Choroid plexus epithelial cell (primary cell): ENCODE measurements at places on chromosomes 7 and 10.

- DNase-seq, result peak; percentile 51
Measured at GRCh38 chr10:4141471-4141870, 356.5 kb upstream of the KLF6 start.

- peak; percentile 36 for DNase-seq
Measured at GRCh38 chr10:122186816-122187810, 84.0 kb upstream of the BTBD16 start.

DNA sequence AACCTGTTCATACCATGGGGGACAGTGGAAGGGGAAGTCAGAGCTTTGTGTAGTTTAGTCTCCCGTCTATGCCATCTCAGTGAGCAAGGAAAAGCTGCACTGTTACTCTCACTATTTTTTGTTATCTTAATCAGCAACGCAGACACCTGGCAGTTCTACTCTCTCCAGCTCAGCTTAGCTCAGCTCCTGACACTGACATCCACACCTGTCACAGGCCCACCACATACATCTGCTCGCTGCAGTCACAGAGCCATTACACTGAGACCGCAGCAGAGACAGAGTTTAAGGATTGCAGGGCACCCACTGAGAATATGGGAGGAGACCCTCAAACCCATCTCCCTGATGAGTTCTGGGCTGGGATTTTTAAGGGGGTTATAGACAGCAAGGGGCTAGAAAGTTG, 257.3 kb upstream of the AKR1E2 start:
- no peak for DNase-seq

DNA sequence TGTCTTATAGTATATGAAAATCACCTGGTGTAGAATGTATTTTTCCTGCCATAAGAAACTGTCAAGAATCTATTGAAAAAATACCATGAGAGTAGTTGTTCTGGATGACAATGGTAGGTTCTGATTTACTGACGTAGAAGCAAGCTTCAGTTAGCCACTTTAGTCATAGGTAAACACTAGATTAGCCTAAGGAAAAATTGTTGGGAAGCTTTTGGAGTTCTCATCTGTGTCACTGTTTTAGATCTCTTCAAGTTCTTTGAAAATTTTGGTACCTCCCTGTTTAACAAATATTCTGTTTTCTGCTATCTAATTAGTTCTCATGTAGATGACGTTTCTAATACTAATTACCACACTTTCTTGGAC, 131.8 kb downstream of the ADK start:
- DNase-seq, result no peak

DNA sequence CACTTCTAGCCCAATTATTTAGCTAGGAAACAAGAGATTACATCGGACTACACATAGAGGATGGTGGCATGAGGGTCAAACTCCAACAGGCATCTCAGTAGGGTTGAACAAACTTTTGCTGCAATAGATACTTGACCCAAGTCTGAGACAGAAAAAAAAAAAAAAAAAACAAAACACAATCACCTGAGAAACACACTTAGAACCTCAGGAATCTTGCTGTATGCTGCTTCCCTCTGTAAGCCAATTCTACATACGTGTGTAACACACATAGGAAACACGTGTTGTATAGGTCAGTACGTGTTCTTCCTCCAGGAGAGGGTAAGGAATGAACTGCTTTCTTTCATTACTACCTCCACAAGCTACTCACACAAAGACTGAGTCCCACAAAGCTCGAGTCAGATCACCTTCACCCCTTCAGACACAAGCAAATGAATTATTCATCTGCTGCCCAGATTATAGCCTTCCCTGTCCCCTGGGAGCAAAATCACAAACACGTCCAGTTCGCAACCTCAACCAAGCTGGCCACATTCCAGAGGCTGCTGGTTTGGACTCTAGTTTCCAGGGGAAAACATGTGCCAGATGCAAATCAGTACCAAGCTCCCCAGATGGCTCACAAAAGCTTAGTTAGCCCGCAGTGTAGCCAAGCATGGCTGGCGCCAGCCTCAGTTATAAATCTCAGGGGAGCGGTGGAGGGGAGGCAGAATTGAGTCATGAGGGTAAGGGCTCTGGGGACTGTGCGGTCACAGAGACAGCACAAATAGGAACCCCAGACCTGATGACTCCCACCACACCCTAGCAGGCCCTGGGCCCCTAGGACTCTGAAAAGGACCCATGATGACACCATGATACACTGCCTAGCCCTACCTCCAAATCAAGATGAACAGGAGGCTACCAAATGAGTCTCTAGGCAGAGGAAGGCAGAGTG, 15.1 kb downstream of the PSAP start:
- DNase-seq, result peak; percentile 86

GRCh38 chr10:29948881-29949355, 110.5 kb downstream of the JCAD start:
- peak; percentile 55 for DNase-seq

DNA sequence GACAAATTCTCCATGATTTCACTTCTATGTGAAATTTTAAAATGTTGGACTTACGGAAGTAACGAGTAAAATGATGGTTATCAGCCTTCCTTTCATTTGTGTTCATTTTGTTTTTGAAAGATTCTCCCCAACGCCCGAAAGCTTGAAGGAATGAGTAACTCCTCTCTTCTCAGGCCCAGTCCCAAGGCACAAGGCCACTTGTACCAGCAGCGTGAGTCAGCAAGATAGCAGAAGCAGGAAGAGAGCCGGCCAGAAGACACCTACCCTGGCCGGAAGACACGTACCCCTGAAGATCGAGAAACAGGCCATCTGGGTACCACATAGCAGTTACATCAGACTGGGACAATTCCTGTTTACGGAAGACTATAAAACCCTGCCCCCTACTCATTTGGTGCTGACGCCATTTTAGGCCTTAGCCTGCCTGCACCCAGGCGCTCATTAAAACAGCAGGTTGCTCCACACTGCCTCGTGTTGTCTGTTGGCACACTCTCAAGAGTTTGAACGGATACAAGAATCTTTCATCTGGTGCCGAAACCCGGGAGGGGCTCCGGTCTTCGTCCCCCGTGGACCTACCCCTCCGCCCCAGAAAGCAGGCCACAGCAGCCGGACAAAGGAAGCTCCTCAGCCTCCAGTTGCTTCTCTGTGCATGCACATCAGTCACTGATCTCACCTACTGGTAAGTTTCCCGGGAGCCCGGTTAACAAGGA, 60.4 kb downstream of the LRRC17 start:
- DNase-seq, result peak; percentile 40

DNA sequence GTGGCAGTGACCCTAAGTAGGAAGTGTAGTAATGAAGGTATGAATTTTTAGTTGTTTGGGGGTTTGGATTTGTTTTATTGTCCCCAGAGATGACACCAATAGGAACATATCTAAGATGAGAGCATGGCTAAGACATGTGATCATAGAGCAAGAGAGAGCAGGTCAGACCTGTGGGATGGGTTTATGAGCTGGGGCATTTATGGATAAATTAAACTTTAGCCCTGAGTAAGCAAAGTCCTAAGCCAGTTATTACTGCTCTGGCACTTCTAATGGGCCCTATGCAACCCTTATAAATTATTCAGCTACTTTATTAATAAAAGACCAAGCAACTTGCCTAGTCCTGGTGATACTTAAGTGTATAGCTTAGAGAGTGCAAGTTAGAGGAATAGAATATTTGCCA, 85.1 kb downstream of the LRRC4 start:
- DNase-seq, result no peak

- DNase-seq, result no peak
Measured at GRCh38 chr10:91880310-91880709, 29.0 kb downstream of the FGFBP3 start.

GRCh38 chr10:103413564-103413963, 17.1 kb downstream of the PDCD11 start:
- no peak for DNase-seq

DNA sequence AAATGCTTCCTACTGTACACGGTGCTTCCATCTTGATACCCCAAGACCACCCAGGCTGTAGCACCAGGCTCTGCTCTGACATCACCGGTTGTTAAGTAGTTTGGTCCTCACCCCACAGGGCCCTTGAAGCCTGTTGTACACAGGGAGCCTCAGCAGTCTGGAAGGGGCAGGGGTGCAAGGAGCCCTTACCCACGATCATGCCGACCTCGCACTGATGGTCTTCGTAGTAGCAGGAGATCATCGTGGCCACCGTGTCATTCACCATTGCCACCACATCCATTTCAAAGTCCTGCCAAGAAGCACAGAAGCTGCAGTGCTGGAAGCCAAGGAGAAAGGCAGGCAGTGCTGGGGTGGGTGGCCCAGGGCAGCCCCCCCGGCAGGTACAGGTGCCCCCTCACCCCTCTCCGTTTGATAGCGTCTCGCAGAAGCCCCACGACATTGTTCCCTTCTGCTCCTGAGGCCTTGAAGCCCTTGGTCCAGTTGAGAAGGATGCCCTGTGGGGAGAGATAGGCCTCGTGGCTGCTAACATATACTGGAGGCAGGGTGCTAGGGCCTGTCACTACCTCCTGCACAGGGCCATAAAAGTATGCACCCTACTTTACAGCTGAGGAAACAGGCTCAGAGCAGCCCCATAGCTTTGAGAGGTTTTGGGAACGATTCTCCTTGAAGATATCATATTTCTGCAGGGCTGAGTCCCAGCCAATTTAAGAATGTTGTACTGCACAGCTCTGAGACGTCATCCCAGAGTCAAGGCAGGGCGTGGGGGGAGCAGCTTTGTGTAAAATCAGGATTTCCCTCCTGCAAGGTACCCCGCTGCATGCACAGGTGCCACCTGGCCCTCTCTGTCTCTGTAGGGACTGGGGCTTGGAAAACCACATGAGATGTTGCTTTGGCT, 8.7 kb upstream of the MYL7 start:
- DNase-seq, result peak; percentile 35

DNA sequence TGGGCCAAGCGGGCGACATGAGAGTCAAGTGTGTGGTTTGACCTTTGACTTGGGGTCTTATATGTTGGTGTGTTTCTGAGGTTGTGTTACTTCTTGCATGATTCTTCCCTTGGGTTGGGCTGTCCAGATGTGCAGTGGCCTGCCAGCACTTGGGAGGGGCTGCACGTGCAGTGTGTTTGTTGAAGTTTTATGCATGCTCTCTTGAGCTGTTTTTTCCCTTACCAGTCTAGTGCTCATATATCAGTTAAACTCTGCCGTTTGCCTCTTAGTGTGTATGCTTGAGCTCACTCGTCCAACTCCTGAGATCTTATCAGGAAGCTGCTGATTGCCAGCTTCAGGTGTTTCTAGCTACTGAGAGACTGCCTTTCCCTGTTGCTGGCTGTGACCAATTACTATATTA, 23.1 kb downstream of the SP4 start:
- DNase-seq, result peak; percentile 12

- DNase-seq, result no peak
Measured at GRCh38 chr7:114783508-114783907, 138.4 kb upstream of the MDFIC start.
